ENCODE measurements at places on chromosomes 12 and 14.
A peak's percentile ranks its signal among the peaks of the same experiment; 100 is the strongest.

DNA sequence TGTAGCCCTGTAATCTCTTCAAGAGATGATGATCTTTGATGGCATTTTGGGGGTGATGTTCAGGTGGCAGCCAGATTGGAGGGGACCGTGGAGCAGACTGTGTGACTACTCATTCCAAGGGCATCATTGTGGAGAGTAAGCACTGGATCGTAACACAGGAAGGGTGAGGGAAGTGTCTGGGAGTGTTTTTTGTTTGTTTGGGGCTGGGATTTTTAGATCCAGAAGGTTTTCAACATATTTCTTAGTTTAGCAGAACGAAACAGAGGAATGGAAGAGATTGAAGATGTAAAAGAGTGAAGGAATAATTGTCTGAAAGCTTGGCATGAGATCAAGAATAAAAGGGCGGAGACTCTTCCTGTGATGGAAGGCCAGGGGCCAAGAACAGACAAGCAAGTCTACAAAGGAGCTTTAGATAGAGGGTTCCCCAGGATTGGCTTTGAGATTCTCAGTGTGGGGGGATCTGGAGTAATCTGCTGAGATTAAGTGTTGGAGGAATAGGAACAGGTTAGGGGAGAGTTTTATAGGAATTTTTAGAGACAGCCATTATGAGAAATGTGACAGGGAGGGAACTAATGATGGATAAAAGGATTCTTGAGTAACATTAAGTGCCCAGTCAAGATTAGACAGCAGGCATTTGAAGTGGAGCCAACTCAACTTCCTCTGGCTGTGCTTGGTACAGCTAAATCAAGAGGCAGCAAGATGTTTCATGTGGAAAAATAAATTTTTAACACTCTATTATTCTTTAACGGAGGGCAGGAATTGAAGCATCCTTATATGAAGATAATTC lies 79.7 kb upstream of the REP15 start:
- peak; percentile 89 for DNase-seq

DNA sequence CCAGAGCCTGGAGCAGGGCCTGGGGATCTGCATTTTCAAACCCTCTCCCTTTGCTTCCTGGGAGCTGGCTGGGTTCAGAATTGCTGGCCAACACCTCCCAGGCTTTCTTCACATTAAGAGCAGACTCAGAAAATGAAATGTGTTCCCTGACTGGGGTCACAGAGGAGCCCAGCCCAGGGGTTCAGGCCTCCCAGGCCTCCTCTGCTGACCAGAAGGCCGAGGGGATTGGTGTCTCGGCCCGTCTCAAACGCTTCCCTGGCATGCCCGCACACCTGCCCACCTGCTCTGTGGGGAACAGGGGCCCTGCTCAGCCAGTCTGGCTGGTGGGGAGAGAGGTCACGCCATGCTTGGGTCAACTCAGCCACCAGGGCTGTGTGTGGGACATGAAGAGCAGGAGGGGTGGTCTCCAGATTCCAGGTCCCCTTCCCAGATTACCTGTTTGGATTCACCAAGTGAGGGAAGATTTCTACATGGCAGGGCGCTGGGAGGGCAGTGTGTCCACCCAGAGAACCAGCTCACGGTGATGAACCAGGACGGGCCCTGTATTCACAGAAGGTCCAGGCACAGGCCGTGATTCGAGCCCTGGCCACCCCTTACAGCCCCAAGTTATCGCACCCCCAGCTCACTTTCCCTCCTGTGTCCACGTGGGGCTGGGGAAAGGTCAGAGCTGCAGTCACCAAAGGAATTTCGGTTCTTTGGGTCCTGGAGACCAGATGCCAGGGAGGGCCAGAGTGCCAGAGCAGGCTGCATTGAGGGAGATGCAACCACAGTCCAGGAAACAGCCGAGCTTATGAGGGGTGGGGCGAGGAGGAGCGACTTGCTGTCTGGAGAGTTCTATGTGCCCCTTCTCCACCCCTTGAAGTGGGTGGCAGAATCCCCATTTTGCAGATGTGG lies 55.2 kb upstream of the RIN3 start:
- DNase-seq = no peak

DNA sequence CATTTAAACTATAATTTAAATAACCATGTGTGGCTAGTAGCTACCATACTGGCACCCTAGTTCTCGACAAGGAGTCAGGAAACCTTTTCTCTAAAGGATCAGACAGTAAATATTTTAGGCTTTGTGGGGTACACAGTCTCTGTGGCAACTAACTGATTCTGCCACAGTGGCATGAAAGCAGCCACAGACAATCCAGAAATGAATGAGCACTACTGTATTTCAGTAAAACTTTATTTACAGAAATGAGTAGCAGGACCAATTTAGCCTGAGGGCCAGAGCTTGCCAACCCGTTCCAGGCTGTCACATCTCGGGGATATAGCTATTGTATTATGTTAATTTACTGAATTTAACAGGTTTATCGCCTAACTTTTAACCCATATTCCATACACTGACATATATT lies 278.7 kb downstream of the ITPR2 start:
- no peak for DNase-seq

- DNase-seq = no peak
These were observed 37.1 kb upstream of the PLEK2 start for GRCh38 chr14:67449096-67449495.

All from A673 (cell line).